ENCODE measurements at places on chromosomes 1 and 21.

- DNase-seq, result no peak
Measured at GRCh38 chr1:19340387-19340937, 28.3 kb downstream of the SLC66A1 start.

- no peak for DNase-seq
Measured at GRCh38 chr1:86114816-86115400, 41.7 kb downstream of the COL24A1 start.

GRCh38 chr1:61152066-61152465 is 69.7 kb downstream of the NFIA start:
- DNase-seq, result no peak

- DNase-seq, result peak; percentile 77
Measured at GRCh38 chr1:92080128-92080985, at the start of gene BTBD8. Gene BTBD8, plus strand, starts transcription at chr1:92080345. Its CDS starts 227 bp downstream, at chr1:92080572.

- no peak for DNase-seq
Measured at GRCh38 chr1:88063605-88064004, 620.5 kb upstream of the PKN2 start.

DNA sequence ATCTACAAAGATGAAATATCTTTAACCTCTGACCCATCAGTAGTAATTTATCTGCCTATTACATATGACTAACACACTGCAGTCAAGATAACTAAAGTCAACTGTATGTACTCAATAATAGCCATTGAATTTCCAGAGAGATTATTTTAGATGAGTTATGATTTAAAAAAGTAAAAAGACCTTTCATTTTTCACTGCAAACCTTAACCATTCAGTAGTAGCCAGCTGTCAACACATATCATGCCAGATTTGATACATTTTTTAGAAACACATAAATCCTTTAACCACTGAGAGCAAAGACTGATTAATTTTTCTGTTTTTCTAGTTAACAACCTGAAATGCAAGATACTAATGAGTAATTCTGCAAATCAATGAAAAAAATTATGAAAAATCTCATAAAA is 31.0 kb downstream of the PALMD start:
- DNase-seq, result no peak

DNA sequence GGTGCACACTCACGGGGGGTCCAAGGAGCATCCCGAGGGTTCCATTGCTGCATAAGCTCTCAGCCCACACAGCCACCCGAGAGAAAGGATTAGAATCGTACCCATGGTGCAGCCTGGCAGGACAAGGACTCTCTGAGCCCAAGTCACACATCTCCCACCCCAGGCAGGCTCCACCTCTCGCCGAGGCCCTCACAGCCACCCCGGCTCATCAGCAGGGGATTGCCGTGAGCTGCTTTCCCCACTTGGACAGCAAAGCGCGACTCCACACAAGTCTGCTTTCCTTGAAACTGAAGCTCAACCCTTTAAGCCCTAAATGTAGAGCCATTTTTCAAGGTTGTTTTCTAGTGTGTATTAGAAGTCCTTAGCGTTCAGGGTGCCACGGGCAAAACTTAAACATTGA is 306.4 kb upstream of the VAMP3 start:
- no peak for DNase-seq
